ENCODE measurements at places on chromosomes 13 and 19.

DNA sequence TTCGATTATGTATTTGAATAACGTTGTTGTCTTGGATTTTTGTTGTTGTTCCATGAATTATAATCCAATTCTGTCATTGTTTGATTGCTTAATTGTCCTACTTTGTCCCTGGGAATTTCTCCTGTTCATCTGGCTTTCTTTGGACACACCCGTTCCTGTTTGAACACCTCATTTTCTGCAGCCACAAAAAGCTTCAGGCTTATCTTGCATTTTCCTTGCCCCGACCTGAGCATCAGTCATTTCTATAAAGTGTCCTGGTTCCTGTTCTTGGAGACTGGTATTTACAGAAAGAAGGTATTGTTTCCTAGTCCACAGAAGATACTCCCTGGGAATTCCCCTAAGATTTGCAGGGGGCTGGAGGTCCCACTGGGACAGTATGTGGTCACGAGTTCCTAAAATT lies 731.8 kb upstream of the ARGLU1 start:
- DNase-seq, result no peak

- DNase-seq, result no peak
Measured at GRCh38 chr19:15253513-15253912, 21.3 kb upstream of the EPHX3 start.

- DNase-seq, result no peak
Measured at GRCh38 chr13:97237388-97237787, 15.3 kb downstream of the MBNL2 start.

GRCh38 chr19:42080764-42081375 lies 4.9 kb downstream of the ZNF574 start:
- no peak for DNase-seq

- DNase-seq, result no peak
Measured at GRCh38 chr13:113769106-113769505, 10.1 kb downstream of the TMEM255B start.

- DNase-seq, result no peak
Measured at GRCh38 chr13:72820156-72820897, 38.4 kb downstream of the PIBF1 start.

GRCh38 chr13:80040981-80041317 lies 300.0 kb downstream of the SPRY2 start:
- no peak for DNase-seq
